ENCODE measurements at places on chromosomes 1 and 21.

- DNase-seq, result no peak
Observed at GRCh38 chr1:106897976-106898375, 158.5 kb upstream of the PRMT6 start.

- no peak for DNase-seq
Observed at GRCh38 chr1:6545276-6546112, 8.8 kb downstream of the NOL9 start.

DNA sequence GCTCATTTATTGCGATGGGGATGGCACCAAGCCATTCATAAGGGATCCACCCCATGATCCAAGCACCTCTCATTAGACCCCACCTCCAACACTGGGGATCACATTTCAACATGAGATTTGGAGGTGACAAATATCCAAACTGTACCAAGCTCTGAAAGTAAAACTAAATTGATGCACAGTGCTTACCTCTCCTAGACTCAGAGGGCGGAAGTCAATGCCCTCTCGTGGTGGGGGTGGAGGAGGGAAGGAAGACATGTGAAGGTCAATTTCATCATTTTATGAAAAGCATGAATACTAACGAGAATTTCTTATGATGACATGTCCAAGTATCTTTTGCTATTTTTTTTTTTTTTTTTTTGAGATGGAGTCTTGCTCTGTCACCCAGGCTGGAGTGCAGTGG is 120.0 kb downstream of the PGBD5 start:
- no peak for DNase-seq

DNA sequence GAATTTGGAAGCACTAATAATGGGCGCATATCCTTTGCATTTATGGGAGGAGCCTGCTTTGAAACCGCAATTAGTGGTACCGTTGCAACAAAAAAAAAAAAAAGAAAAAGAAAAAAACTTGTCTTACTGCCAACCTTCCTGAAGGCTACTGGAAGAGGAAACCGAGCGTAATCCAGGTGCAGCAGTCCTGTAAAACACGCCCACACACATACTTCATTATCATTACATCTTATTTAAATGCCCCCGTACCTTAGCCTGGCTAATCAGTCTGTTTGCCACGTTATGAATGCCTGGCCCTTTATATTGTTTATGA is 686 bp upstream of the ZNF281 start:
- peak; percentile 76 for DNase-seq

DNA sequence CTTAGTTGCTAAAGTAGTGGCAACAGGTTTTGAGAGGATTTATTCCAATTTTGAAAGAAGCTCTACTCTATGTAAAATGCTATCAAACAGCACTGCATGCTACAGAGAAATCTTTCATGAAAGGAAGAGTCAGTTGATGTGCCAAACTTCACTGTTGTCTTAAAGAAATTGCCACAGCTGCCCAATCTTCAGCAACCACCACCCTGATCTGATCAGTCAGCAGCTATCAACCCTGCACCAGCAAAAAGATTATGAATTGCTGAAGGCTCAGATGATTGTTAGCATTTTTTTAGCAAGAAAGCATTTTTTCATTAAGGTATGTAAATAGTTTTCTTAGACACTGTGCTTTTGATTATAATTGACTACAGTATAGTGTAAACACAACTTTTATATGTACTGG is 49.6 kb downstream of the SLC9C2 start:
- no peak for DNase-seq

DNA sequence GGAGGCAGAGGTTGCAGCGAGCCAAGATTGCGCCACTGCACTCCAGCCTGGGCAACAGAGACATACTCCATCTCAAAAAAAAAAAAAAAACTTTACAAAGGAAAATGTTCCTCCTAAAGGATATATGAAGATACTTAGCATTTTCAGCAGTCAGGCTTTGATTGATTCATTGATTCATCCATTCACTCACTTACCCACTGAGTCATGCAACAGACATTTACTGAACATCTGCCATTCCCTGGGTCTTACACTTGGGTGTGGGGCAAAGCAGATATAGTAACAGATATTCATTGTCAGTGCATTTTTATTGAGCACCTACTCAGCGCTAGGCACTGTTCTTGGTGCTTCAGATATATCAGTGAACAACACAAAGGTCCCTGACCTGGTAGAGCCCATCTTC is 5.6 kb upstream of the LACTBL1 start:
- DNase-seq, result no peak

DNA sequence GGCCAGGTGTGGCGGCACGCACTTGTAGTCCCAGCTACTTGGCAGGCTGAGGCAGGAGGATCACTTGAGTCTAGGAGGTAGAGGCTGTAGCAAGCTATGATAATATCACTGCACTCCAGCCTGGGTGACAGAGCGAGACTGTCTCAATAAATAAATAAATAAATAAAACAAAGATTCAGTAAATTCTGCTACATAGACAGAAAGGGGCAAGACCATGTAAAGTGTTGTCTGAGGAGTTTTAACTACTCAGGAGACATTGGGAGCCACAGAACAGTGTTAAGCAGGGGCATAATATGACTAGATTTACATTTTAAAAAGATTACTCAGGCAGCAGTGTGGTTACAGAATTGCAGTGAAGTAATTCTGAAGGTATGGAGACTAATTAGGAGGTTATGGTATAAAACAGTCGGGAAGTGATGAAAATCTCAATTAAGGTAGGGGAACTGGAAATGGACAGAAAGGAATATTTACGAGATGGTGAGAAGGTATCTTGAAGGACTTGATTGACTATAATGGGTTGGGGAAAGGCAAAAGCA is 94.7 kb downstream of the ATP1B1 start:
- DNase-seq, result no peak

DNA sequence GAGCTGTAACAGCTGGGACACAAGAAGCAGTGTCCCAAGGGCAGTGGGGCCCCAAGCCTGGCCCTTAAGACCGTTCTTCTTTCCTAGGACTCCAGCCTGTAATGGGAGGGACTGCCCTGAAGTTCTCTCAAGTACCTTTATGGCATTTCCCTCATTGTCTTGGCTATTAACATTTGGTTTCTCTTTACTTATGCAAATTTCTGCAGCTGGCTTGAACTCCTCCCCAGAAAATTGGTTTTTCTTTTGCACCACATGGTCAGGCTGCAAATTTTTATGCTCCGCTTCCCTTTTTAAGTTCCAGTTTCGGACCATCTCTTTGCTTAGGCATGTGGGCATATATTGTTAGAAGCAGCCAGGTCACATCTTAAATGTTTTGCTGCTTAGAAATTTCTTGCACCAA is 3.1 kb upstream of the MROH9 start:
- no peak for DNase-seq

GRCh38 chr1:8678673-8679394 is 138.6 kb downstream of the RERE start:
- DNase-seq, result no peak

- DNase-seq, result peak; percentile 15
Observed at GRCh38 chr1:167342846-167343245, 122.2 kb downstream of the POU2F1 start.

- no peak for DNase-seq
Observed at GRCh38 chr1:205506409-205507200, 2.1 kb downstream of the CDK18 start.

GRCh38 chr1:61111084-61112004 is 29.0 kb downstream of the NFIA start:
- no peak for DNase-seq

DNA sequence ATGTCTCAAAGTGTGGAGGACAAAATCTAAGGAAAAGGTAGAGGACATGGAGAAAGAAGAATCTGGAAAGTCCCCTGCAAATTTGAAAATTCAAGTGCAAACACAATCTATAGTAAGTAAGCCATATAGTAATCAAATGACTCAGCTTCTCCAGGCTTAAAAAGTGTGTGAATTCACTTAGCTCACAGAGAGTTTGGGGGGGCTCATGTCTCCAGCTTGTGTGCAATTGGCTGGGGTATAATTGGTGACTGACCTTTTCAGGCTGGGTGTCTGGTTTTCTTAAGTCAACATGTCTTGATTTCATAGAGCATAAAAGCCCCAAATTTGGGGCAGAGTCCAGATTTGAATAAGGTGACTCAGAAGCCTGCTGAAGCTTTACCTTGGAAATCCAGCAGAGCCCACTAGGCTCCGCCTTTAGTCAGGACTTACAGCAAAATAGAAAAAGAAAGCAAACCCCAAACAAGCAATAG is 8.6 kb downstream of the CLDN14 start:
- DNase-seq, result no peak

- DNase-seq, result no peak
Observed at GRCh38 chr1:18144916-18145647, 37.5 kb downstream of the IGSF21 start.

- no peak for DNase-seq
Observed at GRCh38 chr1:68495532-68495931, 1.4 kb downstream of the DEPDC1 start.

DNA sequence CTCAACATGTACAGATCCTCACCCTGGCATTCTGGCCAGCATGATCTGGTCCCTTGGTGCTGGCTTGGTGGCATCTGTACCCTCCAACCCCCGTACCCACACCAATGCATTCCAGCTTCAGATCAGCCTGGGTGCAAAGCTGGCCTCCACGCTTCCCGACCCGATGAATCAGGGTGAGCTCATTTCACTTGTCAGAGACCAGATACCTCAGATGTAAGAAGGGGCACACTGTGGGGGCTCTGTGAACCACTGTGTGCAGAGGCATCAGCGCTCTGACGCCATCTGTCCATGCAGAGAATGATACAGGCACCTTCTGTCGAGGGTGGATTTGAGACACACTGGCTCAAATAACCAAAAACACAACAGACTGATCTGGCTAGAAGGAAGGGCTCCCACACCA is 76.6 kb downstream of the DMRTB1 start:
- DNase-seq, result no peak

- no peak for DNase-seq
Observed at GRCh38 chr1:48059289-48059688, 62.1 kb upstream of the TRABD2B start.

- no peak for DNase-seq
Observed at GRCh38 chr21:33058957-33059356, 11.0 kb upstream of the OLIG1 start.

- no peak for DNase-seq
Observed at GRCh38 chr21:35156293-35157278, 107.5 kb upstream of the RUNX1 start.

DNA sequence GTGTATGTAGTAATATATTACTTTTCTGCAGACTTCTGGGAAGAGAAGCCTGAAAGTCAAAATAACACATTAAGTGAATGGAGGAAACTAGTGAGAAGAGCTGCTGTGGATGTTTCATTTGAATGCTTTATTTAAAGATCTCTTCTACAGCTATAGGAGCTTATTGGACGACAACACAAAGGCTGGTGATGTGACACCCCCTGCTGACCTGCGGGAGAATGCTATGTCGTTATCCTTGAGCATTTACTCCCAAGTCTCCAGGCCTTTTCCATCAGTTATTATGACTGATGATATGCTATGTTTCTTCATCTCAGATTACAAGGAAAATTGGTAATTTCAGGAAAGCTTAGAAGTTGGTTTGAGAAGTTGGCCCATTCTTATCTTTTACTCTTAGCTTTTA is 22.3 kb upstream of the PLA2G4A start:
- DNase-seq, result no peak

GRCh38 chr1:4312024-4312423 is 342.4 kb upstream of the AJAP1 start:
- DNase-seq, result no peak

All from NCI-H146 (cell line).